Hippocampal formation (tissue), 2 donors: ENCODE measurements at places on chromosomes 12 and 14.
A peak's percentile ranks its signal among the peaks of the same experiment; 100 is the strongest.

DNA sequence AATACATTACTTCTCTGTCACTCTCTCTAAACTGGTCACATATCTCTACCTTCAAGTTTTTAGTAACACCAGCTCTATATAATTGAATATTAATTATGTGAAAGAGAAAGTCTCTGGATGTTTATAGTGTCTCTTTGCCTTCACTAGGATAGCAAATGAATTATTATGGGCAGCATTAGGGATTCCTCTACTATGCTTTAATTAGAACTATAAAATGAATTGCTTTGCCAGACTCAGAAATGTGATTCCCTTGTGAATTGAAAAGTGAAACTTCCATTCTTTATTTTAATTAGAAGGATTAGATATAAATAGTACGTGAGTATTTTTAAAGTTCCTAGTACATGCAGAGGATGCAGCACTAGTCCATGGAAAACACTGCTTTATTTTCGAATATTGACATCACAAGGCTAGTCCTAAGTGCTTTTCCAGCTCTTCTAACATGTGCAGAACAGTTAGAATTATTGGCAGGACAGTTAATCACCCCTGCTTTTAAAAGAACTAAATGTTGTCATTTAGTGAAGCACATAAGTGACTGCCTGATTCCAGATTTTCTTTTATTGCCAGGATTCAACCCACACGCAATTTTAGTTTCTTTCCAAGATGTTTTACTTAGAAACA lies 23.0 kb upstream of the REP15 start:
- no peak for DNase-seq

DNA sequence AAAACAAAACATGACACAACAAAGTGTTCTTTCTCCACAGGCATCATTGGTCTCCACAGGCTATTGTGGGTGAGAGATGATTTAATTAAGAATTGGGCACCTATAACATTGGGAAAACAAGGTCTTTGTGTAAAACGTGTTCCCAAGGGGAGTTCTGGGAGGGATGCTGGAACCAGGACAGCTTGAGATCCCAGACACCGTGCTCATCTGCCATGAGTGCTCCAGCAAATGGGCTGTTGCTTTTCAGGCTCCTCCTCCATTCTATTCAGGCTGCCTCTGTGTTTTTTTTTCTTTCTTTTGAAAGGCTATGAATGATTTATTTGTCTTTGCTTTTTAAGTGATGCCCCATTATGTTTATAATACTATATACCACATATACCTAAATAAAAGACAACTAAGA lies 122.4 kb downstream of the DACT1 start:
- no peak for DNase-seq

- DNase-seq, result no peak
These were observed 84.3 kb upstream of the DIO3 start for GRCh38 chr14:101476916-101477553.

DNA sequence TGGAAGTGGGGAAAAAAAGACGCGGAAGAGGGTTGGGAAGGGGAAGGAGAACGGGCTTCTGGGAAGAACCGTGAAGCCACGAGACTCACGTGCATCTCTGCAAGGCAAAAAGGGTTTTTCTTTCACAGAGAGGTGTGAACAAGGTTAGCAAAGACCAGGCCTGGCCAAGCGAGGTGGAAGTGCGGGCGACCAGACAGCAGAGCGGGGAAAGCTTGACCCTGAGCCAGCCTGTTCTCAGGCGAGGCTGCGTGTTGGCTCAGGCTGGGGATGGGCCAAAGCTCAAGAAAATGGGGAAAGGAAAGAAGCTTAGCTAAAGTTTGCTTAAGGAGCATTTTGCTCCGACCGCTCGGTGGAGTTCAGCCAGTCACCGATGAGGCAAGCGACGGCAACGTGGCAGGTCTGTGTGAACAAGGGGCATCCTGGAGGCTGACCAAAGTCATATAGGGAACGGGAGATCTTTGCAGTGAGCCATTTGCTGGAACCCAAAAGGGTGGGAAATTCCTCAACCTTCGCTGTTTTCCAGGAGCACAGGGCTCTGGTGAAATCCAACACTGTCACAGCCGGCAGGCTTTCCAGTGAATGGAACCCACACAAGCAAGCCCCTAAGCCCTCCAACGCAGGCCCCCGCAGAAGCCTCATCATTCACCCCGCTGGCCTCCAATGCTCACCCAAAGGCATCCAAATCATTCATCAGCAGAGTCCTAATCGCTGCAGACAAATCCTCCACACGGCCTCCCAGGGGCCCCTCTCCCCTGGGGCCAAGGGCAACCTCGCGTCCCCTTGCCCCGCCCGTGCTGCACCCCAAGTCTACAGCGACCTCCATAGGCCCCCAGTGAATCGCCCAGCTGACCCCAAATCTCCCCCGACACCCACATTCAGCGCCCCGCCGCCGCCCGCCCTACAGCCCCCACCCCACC lies 754 bp downstream of the ZNF605 start:
- no peak for DNase-seq

- no peak for DNase-seq
These were observed 115.0 kb downstream of the TMEM260 start for GRCh38 chr14:56694609-56695008.

- DNase-seq, result no peak
These were observed 58.0 kb upstream of the KRAS start for GRCh38 chr12:25308756-25309155.

DNA sequence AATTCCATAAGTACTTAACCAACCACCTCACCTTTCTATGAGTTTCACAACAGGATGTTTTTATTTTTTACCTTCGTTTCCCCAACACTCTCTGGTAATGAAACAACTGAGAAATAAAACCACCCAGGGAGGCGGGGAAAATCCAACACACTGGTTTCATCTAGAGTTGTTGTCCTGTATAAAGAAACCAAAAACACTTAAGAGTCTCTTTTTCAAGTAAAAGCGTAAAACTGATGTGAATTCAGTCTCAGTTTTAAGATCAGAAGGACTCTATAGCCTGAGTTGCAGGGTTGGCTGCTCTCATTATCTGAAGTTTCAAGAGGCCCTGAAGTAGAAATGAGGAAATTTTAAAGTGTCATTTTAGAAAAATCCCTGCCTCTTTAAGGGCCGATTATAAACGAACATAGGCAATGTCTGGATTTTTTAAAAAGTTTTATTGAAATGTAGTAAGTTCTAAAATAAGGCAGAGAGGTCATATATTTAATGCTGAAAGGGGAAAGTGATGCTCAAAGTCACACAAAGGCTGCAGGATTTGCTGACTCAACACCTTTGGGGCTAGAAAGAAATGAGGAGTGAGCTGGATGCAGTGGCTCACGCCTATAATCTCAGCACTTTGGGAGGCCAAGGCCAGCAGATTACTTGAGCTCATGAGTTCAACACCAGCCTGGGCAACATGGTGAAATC lies 27.2 kb downstream of the HIGD1C start:
- DNase-seq, result no peak

- DNase-seq, result peak; percentile 22
These were observed 13.2 kb upstream of the TIGAR start for GRCh38 chr12:4307593-4308333.

DNA sequence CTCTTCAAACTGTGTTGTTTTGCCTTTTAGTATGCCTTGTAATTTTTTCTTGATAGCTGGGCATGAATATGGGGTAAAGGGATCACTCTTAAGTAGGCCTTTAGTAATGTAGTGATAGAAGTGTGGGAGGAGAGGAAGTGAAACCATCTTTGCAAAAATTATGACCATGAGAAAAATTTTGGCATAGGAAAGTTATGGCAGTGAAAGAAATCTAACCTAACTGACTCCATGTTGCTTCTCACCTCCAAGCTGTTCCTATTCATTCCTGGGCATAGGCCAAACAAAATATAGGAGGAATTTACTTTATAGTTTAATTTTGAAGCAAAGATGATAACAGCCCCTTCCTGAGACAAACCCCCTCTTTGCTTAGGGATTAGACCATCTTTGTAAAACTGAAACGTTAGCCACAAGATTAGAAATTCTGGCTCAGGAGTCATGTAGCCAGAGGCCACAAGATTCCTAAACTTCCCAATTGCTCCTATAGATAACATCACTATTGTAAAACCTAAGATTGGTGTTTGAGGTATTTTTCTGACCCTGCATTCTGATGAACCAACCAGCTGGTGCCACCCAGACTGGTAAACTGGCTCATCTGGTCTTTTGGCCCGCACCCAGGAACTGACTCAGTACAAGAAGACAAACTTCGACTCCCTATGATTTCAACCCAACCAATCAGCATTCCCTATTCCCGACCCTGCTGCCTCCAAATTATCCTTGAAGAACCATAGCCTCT lies 45.8 kb downstream of the CRADD start:
- DNase-seq, result no peak

DNA sequence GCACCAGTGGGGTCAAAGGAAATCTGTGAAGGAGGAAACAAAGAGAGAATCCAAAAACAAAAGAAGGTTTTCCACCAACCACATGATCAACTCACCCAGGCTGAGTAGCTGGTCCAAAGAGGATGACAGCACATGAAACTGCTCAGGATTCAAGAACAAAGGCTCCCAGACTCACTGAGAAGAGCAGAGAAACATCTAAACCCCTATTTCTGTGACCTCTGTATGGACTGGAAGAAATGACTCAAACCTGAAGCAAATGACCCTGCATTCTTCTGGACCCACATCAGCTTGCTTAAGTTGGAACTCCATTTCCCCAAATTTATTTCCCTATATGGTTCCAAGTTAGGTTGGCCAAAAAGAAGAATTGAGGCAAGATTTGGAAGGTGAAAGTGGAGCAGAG lies 26.3 kb downstream of the TC2N start:
- DNase-seq, result no peak

GRCh38 chr14:24196071-24197055 lies 1.1 kb upstream of the TM9SF1 start:
- no peak for DNase-seq

DNA sequence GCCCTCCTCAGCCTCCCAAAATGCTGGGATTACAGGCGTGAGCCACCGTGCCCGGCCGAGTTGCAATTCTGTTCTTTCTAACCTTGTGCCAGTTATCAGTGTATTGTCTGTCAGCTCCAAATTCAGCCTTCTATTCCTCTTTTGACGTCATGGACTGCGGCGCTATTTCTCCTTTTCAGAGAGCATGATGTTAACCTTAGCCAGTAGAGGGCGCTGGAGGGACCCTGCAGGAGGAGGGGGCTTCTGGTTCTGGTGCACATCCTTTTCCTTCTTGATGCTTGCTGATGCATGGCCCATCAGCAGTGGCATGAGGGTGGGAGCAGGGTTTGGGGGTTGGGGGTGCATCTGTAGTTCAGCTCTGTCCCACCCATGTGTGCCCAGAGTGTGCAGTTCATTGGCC lies 179.3 kb upstream of the RMST start:
- no peak for DNase-seq

DNA sequence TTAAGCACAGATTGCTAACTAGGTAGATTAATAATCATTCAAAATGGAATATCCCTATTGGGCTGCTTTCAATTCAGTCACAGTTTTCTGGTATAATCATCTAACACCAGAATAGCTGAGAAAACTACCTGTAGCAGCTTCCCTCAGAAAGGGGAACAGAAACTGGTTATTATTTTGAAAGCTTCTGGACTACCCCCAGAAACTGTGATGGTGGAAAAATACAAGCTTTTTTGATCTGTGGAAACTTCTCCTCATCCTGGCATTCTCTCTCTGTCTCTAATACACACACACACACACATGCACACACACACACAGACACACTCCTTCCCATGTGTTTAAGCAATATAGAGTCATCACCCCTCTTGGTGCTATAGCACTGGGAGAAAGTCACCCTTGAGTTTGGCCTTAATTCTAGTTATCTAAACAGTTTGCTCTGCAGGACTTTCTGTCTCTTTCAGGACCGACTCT lies 251.5 kb upstream of the LMO3 start:
- no peak for DNase-seq

- DNase-seq, result no peak
These were observed 9.9 kb downstream of the KRT83 start for GRCh38 chr12:52311285-52311648.

GRCh38 chr14:36513012-36513420 lies 7.0 kb downstream of the NKX2-1 start:
- no peak for DNase-seq

DNA sequence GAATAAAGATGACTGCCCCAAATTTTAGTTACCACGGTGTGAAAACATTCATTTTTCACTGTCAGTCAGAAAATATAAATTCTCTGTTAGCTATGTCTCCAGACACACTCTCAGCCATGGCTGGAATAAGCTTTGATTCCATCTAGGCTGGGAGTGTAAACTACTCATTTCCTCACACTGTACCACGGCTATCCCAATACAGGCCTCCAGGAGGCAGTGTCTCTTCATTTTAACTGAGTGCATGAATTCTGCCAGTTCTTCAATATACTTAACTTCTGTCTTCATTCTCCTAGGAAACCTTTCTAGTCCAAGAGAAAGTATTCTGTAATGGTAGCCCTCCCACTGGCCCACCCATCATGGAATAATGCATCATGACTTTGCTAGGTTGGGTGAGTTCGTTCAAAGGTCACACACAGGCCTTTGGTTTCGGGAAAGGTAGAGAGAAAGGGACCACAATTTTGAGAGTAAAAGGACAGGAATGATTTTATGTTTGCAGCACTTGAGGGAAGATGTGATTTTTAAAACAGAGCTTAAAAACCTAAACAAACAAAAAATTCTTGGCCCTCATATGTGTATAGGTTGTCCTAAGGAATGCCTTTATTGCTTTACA lies 381.1 kb downstream of the SEC23A start:
- DNase-seq, result peak; percentile 70

DNA sequence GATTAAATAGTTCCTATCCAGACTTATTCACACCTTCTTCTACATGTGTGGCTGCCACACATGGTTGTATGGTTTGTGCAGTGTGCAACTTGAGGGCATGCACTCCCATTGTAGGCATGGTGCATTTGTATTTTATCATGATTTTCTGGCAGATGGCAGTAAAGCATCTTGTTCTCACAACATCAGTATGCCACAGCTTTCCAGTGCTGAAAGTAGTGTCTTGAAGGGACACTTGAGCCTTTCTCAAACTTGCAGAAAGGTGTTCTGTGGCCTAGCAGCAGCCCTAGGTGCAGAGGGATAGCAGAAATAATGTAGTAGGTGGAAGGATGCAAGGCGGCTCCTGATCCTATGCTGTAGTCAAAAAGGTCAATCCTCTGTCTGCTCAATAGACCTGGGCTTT lies 72.9 kb downstream of the LMNTD1 start:
- DNase-seq, result no peak

GRCh38 chr14:53032161-53032803 lies 81.4 kb upstream of the FERMT2 start:
- DNase-seq, result peak; percentile 53
